Stimulated activated CD4-positive, alpha-beta T cell treated with anti-CD3 and anti-CD28 coated beads, Interleukin-4, amount 100 ng/mL, for 24 hours (primary cell): ENCODE measurements at places on chromosomes 3 and 15.

GRCh38 chr3:171678971-171679492 lies 131.3 kb downstream of the PLD1 start:
- DNase-seq = no peak

DNA sequence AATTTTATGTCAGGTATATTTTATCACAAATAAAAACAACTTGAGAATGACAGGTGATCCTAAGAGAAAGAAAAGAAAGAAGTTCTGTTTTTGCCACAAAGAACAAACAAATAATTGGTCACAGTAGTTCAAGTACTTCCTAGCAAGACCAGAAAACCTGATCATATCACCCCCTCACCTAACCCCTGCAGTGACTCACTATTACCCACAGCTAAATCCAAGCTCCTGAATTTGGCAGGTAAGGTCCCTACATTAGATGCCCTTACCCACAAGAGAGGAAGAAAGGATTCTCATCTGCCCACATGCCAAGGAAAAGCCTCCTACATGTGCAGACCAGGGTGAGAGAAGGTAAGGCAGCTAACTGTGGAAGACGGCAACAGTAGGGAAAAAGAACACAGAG lies 4.4 kb downstream of the SSUH2 start:
- DNase-seq = no peak

GRCh38 chr3:129598000-129598381 lies 8.5 kb downstream of the PLXND1 start:
- no peak for DNase-seq

DNA sequence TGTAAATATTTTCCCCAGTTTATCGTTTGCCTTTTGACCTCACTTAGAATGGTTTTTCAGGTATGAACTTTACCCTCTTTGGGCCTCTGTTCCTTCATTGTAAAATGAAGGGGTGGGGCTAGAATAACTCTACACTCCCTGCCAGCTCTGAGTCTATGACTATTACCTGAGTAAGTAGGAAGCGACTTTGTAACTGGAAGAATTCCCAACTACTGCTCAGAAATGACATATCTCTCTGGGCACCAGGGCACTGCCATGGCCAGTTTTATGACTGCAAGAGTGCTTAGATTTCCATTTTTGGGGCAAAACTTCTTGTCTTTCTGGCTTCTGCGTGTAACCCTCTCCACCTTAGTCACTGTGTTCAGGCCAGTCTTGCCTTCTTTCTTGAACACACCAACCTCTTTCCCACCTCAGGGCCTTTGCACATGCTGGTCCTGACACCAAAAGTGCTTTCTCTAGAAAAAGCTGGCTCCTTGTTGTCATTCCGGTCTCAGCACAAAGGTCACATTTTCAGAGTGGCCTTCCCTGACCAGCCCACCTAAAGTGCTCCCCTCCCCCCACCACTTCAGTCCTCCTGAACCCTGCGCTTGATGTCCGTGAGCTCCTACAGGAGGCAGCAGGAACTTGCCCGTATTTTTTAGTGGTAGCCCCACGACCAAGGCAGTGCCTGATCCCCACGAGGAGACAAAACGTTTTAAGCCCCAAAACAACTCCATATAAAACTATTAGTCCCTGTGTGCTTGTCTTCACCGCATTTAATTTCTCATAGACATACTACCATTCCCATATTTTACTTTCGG lies 25.6 kb downstream of the CDCP1 start:
- no peak for DNase-seq

DNA sequence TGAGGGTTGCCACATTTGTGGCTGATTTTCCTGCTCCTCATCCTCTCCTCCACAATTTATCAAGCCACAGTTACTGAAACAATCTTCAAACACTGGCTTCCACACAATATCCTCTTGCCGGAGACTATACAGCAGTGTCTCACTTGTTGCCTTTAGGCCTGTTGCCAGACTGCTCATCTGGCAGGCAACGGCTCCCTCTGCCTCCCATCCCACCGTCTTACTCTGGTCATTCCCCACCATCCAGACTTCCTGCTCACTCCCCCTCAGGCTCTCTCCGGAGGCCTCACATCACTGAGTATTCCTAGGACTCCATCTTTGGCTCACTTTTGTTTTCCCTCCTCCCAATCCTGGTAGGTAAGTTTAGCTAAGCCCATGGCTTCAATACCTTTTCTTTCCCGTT lies 301.9 kb downstream of the IL20RB start:
- DNase-seq = no peak
